ENCODE measurements at places on chromosomes 4 and X.

- no peak for DNase-seq
These were observed 36.8 kb upstream of the VMA21 start for GRCh38 chrX:151359931-151360871.

- no peak for DNase-seq
These were observed 47.9 kb upstream of the PACRGL start for GRCh38 chr4:20652226-20652885.

DNA sequence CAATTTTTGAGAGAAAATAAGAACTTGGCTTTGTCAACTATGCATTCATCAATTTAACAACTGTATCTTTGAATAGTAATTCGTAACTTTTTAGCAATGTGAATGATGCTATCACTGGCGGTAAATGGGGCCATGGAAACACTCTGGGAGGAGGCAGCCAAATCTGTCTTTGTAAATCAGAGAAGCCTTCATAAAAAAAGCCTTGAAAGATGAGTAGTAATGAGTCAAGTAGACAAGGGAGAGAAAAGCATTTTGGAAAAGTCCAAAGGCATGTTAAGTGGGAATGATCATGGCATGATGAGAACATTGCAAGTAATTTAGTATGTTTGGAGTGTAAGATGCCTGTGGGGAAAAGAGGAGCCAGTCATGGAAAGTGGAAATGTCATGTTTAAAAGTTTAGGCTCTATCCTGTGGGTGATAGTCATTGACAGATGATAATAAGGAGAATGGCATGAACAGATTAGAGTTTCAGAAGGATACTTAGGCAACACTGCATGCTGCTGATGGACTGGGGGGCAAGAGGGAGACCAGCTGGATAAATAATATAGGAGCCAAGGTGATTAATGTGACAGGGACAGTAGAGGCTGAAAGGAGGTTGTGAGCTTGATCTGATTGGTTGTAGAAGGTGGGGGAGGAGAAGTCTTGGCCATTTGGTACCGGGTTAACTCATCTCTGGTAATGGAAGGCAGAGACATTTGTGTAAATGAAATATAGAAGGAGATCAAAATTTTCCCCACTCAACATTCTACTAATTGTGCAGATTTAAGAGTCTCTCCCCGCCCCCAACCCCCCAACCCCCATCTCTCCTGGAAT is 16.3 kb downstream of the SPRY1 start:
- DNase-seq, result no peak

DNA sequence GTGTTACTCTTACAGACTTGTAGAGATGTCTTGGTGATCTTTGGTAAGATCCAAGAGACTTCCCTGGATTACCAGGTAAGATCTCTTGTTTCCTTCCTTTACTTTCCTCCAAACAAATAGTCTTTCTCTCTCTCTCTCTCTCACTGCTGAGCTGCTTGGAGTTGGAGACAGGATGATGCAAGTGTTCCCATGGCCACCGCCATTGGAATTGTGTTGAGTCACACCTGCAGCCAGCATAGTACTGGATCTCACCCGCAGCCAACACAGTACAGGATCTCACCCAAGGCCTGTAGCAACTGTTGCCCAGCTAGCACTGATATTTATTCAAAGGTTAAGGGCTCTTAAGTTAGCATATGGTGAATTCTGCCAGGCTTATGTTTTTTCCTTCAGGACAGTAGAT is 1080.9 kb downstream of the FAT4 start:
- DNase-seq, result no peak

DNA sequence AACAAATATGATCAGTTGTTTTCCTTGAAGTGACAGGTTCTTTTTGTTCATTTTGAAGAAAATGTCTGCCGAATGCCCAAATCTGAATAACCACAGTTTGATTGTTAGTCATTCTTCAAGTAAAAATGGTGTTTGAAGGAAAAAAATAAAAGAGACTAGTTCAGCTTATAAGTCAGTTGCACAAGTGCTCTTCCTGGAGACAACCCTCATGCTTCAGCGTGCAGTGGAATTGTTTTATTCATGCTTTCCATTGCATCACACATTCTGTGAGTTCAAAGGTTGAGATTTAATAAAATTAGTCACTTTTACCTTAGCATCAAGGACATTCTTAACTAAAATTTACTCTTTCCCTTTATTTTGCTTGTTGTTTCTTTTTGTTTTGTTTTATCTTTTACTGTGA is 404.9 kb downstream of the ZNF674 start:
- DNase-seq, result no peak

DNA sequence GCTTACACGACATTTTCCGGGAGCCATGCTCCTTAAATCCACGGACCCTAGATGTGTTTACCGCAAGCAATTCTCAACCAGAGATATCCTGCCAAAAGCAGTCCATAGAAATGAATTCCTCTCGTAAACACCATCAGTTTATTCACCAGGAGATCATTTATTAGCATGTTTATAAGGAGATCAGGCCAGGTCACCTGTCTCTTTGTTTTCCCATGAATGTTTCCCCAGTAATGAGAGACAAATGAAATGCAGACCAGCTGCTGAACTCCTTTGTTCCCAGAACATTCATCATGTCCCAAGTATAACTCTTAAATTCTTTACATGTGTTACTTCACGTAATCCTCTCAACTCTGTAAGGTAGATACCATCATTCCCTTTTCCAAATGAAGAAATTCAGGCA is 137.1 kb downstream of the DDX53 start:
- no peak for DNase-seq

- DNase-seq, result no peak
These were observed 17.2 kb downstream of the HMGB2 start for GRCh38 chr4:173317004-173317403.

- DNase-seq, result no peak
These were observed 97.3 kb downstream of the EMCN start for GRCh38 chr4:100420571-100420970.

DNA sequence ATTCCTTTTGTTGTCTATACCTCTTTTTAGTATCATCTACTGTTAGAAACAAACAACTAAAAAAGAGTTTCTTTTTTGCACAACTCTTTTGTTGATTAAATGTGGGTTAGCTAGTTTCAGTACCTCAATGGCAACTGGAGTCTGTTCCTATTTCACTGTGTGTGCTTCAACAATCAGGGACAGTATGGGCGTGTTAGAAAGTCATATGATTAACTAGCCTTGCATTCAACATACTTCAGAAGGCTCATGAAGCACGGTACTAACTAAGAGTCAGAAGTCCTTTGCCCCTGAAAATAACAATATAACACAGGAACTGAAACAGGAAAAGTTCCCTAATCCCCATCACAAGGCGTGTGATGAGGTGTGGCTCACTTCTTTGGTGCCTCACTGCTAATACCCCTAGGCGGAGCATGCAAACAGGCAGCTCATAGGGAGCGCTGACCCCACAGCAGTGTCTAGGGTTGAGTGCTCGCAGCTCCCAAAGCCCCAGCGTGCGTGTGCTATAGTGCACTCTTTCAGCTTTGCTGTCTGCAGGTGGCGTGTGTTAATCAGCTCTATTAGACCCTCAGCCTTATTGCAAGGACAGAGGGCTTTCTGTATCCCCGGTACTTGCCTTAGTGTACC is 203.1 kb upstream of the NDST3 start:
- DNase-seq, result no peak

DNA sequence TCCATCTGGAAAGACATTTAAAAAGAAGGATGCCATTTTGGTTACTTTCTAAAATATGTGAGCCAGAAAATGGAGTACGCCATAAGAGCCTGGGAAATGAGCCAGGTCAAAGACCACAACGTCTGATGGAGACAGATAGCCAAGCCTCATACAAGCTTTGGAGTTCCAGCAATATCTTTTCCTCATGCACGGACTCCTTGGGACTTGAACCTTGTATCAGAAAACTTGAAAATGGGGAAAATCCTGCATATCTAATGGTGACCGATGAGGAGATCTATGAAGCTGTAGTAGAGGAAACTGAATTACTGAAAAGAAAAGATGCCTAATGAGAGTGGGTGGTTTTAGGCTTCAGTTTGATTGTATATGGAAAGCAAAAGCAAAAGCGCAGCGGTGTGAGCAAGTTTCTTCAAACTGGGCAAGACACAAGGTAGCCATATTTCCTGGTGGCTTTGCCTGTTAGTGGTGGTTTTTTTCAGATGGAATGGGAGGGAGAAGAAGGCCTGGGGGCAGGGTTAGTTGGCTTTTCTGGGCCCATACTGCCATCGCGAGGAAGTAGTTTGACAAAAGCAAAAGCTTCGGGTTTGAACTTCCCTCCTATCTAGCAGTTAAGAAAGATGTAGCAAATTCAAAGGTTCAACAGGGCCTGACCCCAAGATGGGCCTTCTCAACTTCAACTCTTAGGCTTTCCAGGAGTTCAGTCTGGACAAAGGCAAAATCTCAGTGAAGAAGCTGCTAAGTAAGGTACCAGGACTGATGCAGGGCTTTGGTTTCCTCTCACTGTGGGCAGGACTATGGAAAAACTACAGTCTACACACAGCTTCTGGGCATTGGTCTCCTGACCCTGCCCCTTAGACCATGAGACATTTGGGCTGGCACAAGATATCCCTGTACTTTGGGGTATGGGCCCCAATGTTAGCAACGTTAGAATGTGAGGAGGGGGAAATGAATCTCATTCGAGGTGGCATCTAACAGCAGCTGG is 210.0 kb upstream of the STK26 start:
- no peak for DNase-seq

DNA sequence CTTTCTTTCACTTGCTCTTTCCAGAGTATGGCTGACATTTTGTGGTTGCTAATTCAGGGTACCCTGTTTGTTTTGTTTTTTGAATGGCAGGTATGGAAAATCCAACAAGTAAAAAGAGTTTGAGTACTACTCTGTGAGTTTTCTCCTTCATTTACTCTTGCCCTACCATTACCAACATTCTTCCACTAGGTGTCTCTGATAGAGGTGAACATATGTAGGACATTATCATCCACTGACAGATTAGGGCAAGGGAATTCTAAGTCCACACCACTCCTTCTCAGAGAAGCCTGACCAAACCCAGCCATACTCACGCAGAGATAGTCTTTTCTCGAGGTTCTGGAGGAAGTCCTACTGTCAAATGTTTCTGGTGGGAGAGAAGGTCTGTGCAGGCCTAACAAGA is 36.7 kb upstream of the HDAC8 start:
- DNase-seq, result no peak
